Hindlimb muscle (tissue), 1 donor: ENCODE measurements at places on chromosomes 12 and 14. TPM values are rescaled to one million over a fixed set of nuclear protein-coding genes. Genes with fewer than 3 reads are reported as not detected.

NKX2-1 gene
- not detected for polyA plus RNA-seq

- DNase-seq = peak; percentile 37
These were observed 790 bp downstream of the GTF2A1 start for GRCh38 chr14:81219759-81220579.

DNA sequence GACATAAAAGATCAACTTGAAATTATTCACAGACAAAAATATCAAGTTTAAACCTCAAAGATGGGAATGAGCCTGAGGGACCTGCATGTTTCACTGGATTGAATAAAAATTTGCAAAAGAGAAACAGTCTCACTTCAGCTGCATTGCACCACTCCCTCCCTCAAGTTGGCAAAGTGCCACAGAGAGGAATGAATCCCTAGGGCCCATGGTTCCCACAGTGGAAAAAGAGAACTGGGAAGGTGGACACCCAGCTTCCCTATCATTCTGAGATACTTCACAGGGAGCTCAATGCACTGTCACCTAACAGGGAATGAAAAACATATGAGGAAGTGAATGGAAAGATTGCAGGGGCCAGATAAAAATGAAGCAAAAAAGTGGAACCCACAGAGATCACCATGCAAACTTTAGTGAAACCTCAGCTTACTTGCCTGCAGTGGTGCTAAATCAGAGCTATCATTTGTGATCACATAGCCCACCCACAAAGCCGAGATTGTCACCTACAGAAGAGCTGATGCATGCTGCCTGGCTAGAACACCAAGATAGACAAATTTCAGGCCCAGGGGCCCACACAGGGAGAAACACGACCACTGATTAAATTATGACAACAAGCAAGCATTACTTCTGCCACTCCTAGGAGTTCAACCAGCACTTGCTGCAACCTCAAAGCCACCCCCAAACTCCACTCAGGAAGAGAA is 911.3 kb downstream of the LRFN5 start:
- DNase-seq = no peak

DNA sequence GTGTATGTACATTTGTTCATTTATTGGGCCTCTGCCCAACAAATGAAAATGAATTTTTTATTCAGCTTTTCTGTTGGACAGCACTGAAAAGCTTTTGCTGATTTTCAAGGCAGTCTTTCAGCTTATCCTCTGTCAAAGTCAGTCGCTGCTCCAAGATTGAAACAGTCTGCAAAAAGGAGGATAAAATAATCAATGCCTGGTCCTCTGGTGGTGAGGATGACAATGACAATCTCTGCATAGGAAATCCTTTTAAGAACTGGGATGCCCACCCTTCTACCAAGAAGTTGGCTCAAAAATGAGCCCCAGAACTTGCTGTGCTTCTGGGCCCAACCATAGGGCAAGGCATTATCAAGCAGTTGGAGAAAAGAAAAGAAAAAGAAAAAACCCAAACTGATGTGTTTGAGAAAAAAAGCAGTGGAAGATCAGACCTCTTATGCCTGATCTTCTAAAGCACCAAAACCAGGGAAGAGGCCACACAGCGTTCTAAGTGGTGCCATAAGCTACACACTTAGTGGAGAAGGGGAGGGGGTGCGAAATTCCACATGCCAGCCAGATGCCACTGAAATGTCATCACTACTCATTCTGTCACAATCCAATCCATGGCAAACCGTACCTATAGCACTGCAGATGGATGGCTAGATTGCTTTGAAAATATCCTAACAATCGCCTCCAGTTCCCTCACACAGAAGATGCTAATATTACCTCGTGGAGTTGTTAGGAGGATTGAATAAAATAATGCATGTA is 69.0 kb upstream of the DUSP6 start:
- no peak for DNase-seq

GRCh38 chr14:96888593-96888992 is 91.4 kb downstream of the VRK1 start:
- no peak for DNase-seq

DNA sequence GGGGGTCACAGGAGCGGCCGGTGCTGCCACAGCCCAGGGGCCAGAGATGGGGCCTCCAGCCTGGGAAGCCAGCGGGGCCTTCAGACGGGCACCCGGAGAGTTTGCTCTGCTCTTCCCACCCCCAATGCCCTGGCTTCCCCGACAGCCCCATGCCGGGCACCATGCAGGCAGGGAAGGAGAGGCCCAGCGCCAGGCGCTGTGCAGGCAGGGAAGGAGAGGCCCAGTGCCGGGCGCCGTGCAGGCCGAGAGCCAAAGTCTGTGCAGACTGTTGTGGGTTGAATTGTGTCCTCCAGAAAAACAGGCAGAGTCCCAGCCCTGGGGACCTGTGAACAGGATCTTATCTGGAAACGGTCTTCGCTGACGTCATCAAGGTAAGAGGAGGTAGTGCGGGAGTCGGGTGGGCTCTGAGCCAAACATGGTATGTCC is 34.3 kb downstream of the GALNT9 start:
- no peak for DNase-seq

- no peak for DNase-seq
These were observed 22.3 kb upstream of the CTDSP2 start for GRCh38 chr12:57868851-57869268.

- DNase-seq = no peak
These were observed 8.2 kb downstream of the ULK1 start for GRCh38 chr12:131902332-131903241.

SAMD4A gene
- 63.5 TPM for polyA plus RNA-seq

DNA sequence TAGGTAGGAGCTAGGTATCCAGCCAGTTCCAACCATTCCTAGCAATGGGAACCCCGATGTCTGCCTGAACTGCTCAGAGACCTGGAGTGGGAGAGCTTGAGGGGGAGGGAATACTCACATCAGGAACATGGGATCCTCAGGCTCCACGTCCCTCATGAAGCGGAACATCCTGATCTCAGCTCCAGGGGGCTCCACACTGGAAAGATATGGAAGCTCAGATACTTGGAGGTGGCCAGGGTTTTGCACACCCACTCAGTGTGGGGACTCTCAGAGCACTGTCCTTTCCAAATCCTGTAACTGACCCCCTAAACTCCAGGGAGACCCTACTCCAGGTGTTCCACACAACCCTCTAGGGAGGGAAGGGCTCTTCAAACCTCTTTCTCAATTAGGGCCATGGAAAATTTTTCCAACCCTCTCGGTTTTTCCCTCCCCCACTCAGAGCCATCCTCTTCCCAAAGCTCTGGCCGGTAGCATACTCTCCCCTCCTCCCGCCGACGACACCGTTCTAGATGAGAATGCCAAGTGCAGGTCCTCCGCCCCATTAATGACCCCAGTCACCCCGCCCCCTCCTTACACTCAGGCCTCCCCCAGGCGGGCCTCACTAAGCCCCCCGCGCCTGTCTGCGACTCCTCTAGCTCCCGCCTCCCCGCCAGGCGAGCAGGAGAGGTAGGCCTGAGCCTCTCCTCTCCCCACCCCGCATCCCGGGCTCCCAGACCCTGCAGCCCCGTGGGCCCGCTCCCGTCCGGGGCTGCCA is 597 bp downstream of the MLF2 start:
- DNase-seq = peak; percentile 59

DNA sequence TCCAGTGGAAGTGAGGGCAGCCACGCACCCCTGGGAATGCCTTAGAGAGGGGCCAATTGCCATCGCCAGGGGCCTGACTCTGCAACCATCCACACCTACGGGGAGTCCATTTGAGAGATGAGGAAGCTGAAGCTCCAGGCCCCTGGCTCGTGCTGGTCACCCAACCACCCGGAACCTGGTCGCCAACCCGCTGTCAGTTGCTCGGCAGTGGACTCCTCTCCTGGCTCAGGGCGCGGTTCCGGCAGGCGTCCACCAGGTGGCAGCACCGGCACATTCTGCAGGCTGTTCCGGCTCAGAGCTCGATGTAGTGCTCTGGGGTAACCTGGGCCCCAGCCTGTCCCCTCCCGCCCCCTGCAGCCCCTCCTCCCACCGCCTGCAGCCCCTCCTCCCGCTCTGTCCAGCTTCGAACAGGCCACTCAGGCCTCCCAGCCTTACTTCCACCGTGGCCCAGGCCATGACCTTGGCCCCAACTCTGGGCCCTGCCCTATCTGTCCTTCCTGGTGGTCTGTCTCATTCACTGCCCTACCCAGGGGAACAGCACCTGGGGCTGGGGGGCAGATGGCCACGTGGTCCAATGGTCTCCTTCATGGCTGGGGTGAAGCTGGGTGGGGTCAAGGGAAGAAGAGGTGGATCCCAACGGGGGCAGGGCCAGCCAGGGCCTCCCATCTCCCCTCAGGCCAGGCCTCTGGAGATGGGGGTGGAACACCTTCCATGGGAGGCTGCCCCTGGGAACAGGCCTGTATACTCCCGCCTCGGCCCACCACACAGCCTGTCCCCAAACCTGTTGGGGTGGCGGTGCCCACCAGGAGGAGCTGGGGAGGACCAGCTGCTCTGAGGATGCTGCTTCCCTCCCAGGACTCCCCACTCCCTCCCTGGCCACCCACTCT is 15.7 kb downstream of the SIVA1 start:
- peak; percentile 87 for DNase-seq

OTOGL gene
- polyA plus RNA-seq = 0.44 TPM

- DNase-seq = no peak
These were observed 101.6 kb upstream of the KRAS start for GRCh38 chr12:25352083-25352918.

DNA sequence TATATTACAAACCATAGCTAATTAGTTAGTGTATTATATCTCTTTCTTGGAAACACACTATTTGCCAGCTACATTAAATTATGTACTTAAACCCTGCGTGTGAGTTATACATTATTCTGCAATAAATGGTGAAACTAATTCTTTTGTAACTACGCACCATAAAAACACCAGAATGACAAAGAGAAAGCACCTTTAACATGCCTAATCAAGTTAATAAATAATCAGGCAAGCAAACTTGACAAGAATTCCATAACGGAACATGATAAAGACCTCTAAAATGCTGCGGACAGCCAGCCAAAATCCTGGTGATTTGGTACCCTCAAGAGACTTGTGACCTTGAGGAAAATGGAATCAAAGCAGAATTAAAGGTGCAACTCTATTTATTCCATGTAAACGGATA is 375.3 kb upstream of the KITLG start:
- no peak for DNase-seq

CMKLR1 gene
- 4.5 TPM for polyA plus RNA-seq

- no peak for DNase-seq
These were observed 67.1 kb downstream of the CPNE8 start for GRCh38 chr12:38838056-38838850.

OLR1 gene
- polyA plus RNA-seq = 2.3 TPM

FICD gene
- 1.6 TPM for polyA plus RNA-seq

GRCh38 chr12:64670919-64671639 is 60.8 kb downstream of the RASSF3 start:
- no peak for DNase-seq

ATP5F1B gene
- polyA plus RNA-seq = 603 TPM

GRCh38 chr14:106844608-106845285 is 1318.4 kb downstream of the TMEM121 start:
- peak; percentile 4 for DNase-seq

ACRBP gene
- 2.9 TPM for polyA plus RNA-seq

TTC6 gene
- 0.36 TPM for polyA plus RNA-seq

GRCh38 chr12:67288561-67288960 is 19.4 kb downstream of the CAND1 start:
- no peak for DNase-seq

LRRC10 gene
- not detected for polyA plus RNA-seq

SPRYD4 gene
- polyA plus RNA-seq = 3.0 TPM

SLC5A8 gene
- polyA plus RNA-seq = not detected

STAC3 gene
- 476 TPM for polyA plus RNA-seq

- DNase-seq = no peak
These were observed 202.6 kb downstream of the TMX1 start for GRCh38 chr14:51442513-51443175.

LTB4R gene
- 3.5 TPM for polyA plus RNA-seq

RNASE3 gene
- 0.27 TPM for polyA plus RNA-seq

DNA sequence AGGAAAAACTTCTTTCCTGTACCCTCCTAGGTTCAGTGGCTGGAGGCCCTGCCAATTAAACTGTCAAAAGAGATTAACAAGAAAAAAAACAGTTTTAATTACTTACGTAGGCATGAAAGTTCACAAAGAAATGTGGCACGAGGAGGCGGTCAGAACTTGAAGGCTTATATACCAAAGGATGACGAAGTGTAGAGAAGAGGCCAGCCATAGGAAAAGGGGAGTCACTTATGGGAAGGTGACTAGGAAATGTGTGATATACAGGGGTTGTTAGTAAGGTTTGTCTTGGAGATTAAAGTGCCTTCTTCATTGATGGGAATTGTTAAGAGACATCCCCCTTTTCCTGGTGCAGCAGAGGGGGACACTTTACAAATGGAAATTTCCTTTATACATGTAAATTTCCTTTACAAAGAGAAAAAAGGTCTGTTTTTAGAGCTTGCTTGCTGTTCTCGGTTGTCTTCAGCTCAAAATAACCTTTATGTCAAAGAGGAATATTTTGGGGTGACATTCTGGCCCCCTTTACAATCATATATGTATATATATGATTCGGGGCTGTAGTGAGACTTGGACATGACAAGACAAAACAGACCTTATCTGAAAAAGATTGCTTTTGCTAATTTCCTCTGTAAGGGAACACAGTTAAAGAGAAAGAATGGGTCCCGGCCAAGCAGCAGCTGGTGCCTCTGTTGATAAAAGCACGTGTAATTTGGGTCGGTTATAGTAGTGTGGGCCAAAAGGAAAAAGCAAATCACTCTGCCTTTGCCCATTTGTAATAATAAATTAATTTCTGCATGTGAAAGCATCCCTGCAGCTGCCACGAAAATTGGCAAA is 38.6 kb downstream of the SYNE2 start:
- DNase-seq = no peak

DNA sequence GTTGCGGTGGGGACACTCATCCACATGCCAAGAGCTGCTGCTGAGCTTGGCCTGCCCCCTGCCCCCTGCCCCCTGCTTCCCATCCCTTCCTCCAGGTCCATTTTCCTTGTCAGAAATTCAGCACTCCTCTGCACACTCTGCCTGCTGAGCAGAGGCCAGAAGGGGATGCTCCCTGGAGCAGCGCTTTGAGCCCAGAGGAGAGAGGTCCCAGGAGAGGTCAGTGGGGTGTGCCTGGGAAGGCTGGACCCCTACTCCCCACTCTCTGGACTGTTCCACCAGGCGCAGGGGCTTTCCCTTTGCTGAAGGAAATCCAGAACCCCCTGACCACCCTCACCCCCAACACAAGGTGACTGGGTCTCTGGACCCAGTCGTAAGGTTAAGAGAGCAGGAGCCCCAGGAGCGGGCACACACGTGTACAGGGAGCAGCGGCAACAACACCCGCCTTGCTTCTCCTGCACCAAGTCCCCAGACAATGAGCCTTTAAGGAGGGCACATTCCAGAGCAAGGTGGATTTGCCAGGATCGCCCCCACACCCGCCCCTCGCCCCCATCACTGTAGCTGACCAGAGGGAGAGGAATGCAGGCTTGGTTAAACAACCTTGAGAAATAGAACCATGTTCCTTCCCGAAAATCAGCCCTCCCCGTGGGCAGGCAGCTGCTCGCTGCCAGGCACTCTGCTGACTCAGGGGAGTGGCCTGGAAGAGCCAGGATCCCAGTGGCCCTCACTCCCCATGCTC is 30.7 kb downstream of the ISCA2 start:
- DNase-seq = no peak

KCNC2 gene
- 0.52 TPM for polyA plus RNA-seq

AQP6 gene
- polyA plus RNA-seq = 0.09 TPM

DNA sequence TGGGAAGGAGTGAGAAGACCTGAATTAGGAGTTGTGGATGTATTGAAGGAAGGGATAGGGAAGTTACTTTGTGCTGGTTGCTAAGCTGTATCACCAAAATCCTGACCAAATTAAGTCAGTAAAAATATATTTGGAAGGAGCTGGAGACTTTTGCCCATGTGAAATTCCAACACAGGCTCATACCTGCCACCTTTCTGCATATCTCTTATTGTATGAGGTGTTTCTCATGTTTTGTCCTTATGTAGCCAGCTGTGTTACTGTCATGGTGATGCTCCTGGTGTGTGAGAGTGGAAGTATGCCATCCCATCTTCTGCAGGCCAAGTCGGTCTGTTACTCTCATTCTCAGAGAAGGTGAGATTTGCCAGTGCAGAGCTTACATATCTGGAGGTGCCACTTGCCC is 29.4 kb upstream of the RNU6-8 start:
- no peak for DNase-seq
